ENCODE measurements at places on chromosomes 5 and 9. TPM values are rescaled to one million over a fixed set of nuclear protein-coding genes. Genes with fewer than 3 reads are reported as not detected.

The KCTD16 gene
- total RNA-seq: 0.37 TPM

DNA sequence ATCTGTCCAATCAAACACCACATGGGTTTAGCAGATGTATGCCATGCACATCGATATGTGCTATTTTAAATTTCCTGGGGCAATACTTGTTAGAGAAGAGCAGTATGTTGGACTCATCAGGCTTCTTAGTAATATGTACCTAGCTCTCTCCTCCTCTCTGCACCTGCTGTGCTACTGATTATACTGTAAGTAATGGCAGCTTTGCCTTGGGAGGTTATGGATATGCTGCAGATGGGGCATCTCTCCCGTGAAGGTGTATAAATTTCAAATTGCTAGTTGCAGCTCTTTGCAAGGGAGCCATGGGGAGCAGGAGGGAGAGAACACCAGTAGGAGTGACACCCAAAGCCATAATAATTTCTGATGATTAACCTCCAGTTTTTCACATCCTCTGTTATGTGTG lies 101.5 kb downstream of the SPATA31D1 start:
- no peak for DNase-seq

The APC gene
- 36.3 TPM for total RNA-seq

- no peak for DNase-seq
Measured at GRCh38 chr5:69288688-69289087, 43.9 kb downstream of the CCDC125 start.

DNA sequence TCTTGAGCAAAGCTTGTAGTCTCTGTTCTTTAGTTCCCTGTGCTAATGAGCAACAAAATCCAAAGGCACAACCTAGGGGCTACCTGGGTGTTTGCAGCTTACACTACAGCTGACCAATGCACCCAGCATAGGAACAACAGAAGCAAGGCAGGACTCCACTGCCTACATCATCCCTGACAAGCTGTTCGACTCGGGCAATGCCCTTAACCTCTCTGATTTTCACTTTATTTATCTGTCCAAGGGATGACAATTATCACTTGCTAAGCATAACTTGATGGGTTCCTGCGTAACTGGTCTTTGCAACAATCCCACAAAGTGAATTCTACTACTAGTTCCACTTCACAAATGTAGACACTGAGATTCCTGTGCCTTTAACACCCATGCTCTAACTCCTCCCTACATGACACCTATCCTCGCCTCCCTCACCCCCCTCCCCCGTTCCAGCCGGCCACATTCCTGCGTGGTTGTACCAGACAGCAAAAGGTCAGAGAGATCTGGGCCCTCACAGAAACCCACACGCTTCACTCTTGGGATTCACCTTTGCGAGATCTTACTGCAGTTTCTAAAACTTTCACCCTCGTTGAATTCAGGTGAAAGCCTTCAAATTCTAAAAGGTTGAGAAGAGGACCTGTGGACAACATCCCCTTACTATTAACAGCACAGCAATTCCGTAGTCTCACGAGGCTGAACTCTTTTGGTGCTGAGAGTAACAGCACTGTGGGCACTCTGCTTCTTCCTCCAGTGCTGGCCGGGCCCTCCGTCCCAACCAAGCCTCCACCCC lies 995 bp downstream of the IPPK start:
- DNase-seq: no peak

The SOWAHA gene
- not detected for total RNA-seq

- DNase-seq: no peak
Measured at GRCh38 chr5:42021923-42022322, 96.8 kb downstream of the FBXO4 start.

The KIF12 gene
- total RNA-seq: 0.47 TPM
